Activated CD4-positive, alpha-beta T cell treated with anti-CD3 and anti-CD28 coated beads for 36 hours (primary cell): ENCODE measurements at places on chromosomes 5 and 9. TPM values are rescaled to one million over a fixed set of nuclear protein-coding genes. Genes with fewer than 3 reads are reported as not detected.

- H3K27me3 ChIP-seq = no peaks in the 10 kb centered on the region
- H3K4me3 ChIP-seq = no peak overlapping the region
- H3K36me3 ChIP-seq = no peaks in the 10 kb centered on the region
- DNase-seq = no peak
Measured at GRCh38 chr5:122385808-122386207, 73.8 kb downstream of the SNCAIP start.

GRCh38 chr5:2622866-2623265 is 128.6 kb downstream of the IRX2 start:
- no peaks in the 10 kb centered on the region for H3K36me3 ChIP-seq
- H3K27me3 ChIP-seq = no peaks in the 10 kb centered on the region
- DNase-seq = no peak
- no peaks in the 10 kb centered on the region for H3K4me1 ChIP-seq

GRCh38 chr5:86986837-86987236 is 280.8 kb upstream of the RASA1 start:
- peaks cover 4% of the 10 kb centered on the region for H3K27me3 ChIP-seq
- DNase-seq = no peak
- H3K27ac ChIP-seq = no peak overlapping the region
- no peaks in the 10 kb centered on the region for H3K36me3 ChIP-seq
- H3K4me3 ChIP-seq = no peak overlapping the region

GRCh38 chr9:110086537-110086936 is 121.4 kb downstream of the C9orf152 start:
- DNase-seq = no peak
- H3K36me3 ChIP-seq = peaks cover 2% of the 10 kb centered on the region
- H3K27me3 ChIP-seq = no peaks in the 10 kb centered on the region
- no peak overlapping the region for H3K4me3 ChIP-seq
- H3K4me1 ChIP-seq = peaks cover 15% of the 10 kb centered on the region

CARTPT gene
- total RNA-seq = not detected

PCDHGA5 gene
- total RNA-seq = 0.07 TPM

MCIDAS gene
- total RNA-seq = not detected

GRCh38 chr9:130117816-130118632 is 54.2 kb upstream of the NCS1 start:
- peaks cover 17% of the 10 kb centered on the region for H3K36me3 ChIP-seq
- no peaks in the 10 kb centered on the region for H3K27me3 ChIP-seq
- H3K27ac ChIP-seq = peak overlapping the region; percentile 31
- no peak overlapping the region for H3K4me3 ChIP-seq
- DNase-seq = no peak
- H3K4me1 ChIP-seq = no peaks in the 10 kb centered on the region

- no peak for DNase-seq
- no peak overlapping the region for H3K27ac ChIP-seq
- peaks cover 5% of the 10 kb centered on the region for H3K27me3 ChIP-seq
- H3K36me3 ChIP-seq = peaks cover 6% of the 10 kb centered on the region
Measured at GRCh38 chr5:100517301-100517974, 17.7 kb upstream of the FAM174A start.

SH2D3C gene
- total RNA-seq = 30.3 TPM

DNA sequence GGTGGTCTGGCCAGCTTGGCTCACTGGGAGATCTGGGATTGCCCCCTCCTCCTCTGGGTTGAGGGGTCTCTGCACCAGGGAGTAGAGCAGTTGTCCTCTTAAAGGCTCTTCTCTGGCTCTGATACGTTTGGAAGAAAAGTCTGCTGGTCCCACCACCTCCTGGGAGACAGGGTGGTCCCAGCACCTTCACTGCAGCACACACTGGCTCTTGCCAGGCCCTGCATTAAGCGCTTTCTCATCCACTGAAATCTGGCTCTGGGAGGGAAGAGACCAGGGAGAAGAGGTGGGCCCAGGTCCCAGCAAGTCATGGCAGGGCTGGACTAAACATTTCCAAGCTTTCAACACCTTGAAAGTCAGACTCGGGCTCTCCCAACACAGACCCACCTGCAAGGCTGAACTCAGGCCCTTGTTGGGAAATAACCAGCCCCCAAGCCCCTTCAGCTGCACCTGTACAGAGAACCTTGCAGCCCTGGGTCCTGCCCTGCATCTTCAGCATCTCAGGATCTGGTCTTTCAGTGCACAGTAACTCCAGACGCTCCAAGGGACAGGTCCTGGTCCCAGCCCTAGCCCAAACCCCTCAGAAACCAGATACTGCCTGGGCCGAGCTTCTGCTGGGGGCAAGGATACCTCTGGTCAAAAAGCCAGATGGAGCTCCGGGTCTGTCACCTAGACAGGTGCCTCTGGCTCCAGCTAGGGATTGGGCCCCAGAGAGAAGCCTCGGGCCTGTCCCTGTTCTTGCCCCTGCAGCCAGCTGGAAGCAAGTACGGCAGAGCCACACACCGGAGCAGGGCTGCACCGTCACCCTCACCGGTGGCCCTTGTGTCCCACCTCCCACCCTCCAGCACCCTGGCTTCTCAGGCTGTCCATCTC is 134.5 kb downstream of the DAB2IP start:
- no peak for DNase-seq
- peaks cover 10% of the 10 kb centered on the region for H3K4me1 ChIP-seq
- H3K36me3 ChIP-seq = no peaks in the 10 kb centered on the region
- H3K4me3 ChIP-seq = no peak overlapping the region
- H3K27ac ChIP-seq = no peak overlapping the region
- H3K27me3 ChIP-seq = no peaks in the 10 kb centered on the region

- no peak overlapping the region for H3K27ac ChIP-seq
- no peak for DNase-seq
- H3K27me3 ChIP-seq = no peaks in the 10 kb centered on the region
- no peaks in the 10 kb centered on the region for H3K4me1 ChIP-seq
Measured at GRCh38 chr5:78076351-78076750, 218.1 kb downstream of the AP3B1 start.

ARL14EPL gene
- total RNA-seq = not detected

NRG2 gene
- total RNA-seq = 0.14 TPM

- DNase-seq = peak; percentile 41
- H3K4me3 ChIP-seq = no peak overlapping the region
- H3K36me3 ChIP-seq = no peaks in the 10 kb centered on the region
Measured at GRCh38 chr9:71587576-71588362, 180.5 kb downstream of the CEMIP2 start.

DNA sequence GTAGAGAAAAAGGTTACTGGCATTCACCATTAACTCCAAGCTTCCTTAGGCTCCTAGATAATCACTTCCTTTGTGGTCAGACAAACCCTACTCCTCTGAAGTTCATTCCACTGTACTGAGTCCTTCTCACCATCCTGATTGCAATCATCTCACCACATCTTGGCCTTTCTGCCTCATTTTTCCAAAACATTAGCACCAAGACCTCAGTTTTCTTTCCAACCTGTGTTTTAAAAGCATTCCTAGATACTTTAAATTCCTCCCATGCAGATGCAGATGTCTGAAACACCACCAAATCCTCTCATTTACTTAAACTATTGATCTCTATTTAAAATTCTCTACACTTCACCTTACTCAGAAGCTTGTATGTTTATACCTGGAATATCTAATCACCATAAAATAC is 961.3 kb upstream of the CTNND2 start:
- no peak for DNase-seq
- no peak overlapping the region for H3K4me3 ChIP-seq
- H3K36me3 ChIP-seq = no peaks in the 10 kb centered on the region
- no peaks in the 10 kb centered on the region for H3K27me3 ChIP-seq
- H3K4me1 ChIP-seq = no peaks in the 10 kb centered on the region
- no peak overlapping the region for H3K27ac ChIP-seq

GPR150 gene
- total RNA-seq = 0.37 TPM
